Gastrocnemius medialis (tissue), 4 donors: ENCODE measurements at places on chromosomes 6 and 20. TPM values are rescaled to one million over a fixed set of nuclear protein-coding genes. Genes with fewer than 3 reads are reported as not detected.

The TTK gene
- total RNA-seq, result 0.24 TPM

The RSPO4 gene
- total RNA-seq, result not detected

The FAM209A gene
- total RNA-seq, result not detected

The ACTR5 gene
- 10.0 TPM for total RNA-seq

The FAM83C gene
- total RNA-seq, result not detected

GRCh38 chr20:48080583-48080982 is 295.3 kb upstream of the SULF2 start:
- DNase-seq, result no peak
- H3K4me3 ChIP-seq, result no peak overlapping the region
- H3K27ac ChIP-seq, result no peak overlapping the region

DNA sequence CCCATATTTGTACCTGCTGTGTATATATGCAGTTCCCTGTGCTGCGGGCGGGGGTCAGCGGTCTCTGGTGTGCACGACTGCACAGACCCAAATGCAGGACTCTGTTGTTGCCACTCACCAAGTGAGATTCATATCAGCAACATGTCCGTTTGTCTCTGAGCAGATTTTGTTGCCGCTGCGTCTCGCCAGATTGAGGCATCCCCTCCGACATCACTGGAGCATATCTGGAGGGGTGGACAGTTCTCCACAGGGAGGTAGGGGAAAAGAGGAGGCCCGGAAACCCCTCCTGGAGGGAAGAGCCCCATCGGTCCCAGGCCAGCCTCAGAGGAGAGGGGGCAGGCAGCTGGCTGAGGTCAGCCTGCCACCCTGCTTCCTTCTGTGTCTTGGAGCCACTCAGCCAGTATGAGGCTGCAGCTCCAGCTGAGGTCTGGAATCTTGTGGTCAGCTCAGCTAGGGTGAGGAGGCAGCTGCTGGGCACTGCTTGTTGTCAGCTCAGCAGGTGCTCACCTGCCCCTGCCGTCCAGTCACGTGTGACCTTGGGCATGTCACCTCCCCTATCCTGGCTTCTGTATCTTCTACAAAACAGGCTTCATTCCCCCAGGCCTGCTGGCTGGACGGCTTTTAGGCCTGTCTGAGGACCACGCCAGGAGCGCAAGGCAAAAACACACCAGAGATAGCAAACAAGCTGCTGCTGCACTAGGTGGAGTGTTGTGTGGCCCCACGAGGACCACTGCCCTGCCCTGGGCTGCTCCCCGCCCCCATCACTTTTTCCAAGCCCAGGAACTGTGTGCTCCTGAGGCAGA is 47.1 kb downstream of the HNF4A start:
- peaks cover 3% of the 10 kb centered on the region for H3K27me3 ChIP-seq
- H3K4me1 ChIP-seq, result no peaks in the 10 kb centered on the region
- H3K4me3 ChIP-seq, result no peak overlapping the region
- no peak for DNase-seq
- no peak overlapping the region for H3K27ac ChIP-seq

DNA sequence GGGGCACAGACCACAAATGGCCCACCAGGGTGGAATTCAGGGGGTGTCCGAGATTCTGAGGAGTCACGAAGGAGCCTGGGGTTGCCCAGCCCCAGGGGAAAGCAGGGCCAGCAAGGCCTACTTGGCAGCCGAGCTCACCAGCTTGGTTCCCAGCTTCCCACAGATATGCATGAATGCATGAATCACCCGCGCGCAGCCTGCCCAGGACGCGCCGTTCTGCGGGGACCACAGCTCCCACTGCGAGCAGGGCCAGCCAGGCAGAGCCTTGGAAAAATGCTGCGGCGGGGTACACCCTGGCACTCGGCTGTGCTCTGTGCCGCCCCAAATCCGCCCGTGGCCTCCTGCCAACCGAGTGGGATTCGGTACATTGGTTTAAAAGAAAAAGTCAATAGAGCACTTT is 211.0 kb downstream of the NFATC2 start:
- no peak overlapping the region for H3K4me3 ChIP-seq
- no peak for DNase-seq
- no peaks in the 10 kb centered on the region for H3K27me3 ChIP-seq
- no peak overlapping the region for H3K27ac ChIP-seq
- no peaks in the 10 kb centered on the region for H3K36me3 ChIP-seq

DNA sequence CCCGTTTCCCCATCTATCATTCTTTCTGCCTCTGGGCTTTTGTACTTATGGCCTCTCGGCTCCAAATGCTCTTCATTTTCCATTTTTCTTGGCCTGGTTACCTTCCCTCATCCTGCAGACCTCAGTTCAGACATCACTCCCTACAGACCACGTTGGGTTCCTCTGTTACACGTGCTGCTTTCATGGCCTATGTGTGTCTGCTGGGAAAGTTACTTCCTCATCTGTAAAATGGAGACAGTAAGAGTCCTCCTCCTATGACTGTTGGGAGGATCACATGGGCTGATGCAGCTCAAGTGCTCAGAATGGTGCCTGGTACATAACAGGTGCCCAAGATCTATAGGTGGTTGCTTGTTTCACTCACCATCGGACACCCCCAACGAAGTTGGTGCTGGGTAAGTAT is 13.5 kb downstream of the KCNK17 start:
- no peak overlapping the region for H3K27ac ChIP-seq
- DNase-seq, result no peak
- no peaks in the 10 kb centered on the region for H3K4me1 ChIP-seq
- no peak overlapping the region for H3K4me3 ChIP-seq
- no peaks in the 10 kb centered on the region for H3K36me3 ChIP-seq
